Suppressor macrophage (primary cell): ENCODE measurements at places on chromosomes 16 and 17.

DNA sequence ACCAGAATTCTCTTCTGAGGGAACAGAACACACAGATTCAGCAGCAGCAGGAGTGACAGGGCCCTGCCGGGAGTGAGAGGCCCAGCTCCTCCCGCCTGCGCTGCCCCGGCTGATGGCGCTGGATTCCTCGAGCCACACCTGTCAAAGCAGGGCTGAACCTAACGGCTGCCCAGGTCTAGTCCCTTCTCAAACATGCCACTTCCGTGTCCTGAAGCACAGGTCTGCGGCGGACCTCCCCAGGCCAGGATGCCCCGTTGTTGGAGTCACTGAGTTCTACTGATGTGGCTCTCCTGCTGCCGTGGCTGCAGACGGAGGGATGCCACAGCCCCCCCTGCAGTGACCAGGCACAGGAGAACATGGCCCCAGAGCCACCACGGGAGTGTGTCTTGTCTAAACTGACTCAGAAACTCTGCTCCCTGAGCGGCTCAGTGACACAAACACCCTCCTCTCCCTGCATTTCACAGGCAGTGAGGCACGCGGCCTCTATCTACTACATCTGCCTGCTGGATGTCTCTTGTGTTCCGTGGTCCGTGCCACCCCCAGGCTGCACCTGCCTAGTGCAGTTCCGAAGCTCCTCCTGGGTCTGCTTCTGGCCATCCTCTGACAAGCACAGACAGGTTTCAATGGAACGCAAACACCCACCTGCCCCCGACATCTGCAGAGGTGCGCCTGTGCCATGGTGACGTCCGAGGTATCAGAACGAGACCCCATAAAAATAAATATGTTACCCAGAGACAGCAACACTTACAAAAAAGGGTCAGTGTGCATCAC lies 44.7 kb upstream of the DNAH17 start:
- no peak for DNase-seq

GRCh38 chr16:79261944-79262552 lies 338.5 kb downstream of the MAF start:
- no peak for DNase-seq

DNA sequence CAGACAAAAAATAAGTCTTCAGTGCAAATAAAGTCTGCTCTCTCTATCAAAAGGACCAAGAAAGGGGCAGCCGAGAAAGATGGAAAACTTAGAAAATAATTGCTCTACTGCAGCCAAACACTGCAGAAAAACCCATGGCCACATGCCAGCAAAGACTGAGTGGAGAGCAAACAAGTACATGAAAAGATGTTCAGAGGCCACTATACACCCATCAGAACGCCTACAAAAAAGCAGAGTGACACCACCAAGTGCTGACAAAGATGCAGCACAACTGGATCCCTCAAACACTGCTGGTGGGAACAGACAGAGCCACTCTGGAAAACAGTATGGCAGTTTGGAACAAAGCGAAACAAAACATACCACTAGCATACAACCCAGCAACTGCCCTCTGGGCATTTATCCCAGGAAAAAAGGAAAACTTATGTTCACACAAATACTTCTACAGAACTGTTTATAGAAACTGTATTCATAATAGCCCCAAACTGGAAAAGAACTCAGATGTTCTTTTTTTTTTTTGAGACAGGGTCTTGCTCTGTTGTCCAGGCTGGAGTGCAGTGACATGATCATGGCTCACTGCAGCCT lies 36.7 kb downstream of the KIAA0753 start:
- no peak for DNase-seq

- DNase-seq: peak; percentile 79
Observed at GRCh38 chr16:81823111-81823510, 44.0 kb downstream of the PLCG2 start.

DNA sequence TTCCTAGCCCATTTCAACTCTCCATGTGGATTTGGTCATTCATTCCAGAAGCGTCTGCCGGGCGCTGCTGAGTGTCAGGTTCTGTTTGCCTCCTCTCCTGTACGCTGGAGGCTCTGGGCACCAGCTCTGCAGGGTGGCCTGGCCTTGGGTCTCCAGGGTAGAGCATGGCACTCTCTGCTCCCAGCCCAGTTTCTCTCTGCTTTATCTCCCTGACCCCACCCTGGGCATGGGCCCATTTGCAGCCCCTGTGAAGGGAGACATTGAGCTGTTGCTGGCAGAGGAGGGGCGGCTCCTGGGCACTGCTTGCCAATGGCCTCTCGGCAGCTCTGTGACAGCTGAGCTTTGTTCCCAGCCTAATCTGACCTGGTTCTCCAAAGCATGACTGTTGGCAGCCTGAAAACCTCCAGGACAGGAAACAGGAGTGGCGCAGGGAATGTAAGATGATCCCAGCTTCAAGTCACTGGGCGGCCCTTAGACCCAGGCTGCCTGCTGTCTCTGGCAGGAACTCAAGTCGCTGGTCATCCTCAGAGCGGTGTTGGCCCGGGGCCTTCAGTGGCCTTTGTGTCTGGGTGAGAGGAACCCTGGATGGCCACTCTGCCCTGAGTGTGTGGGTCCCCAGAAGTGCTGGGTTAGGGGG lies 146.8 kb downstream of the SEC14L1 start:
- DNase-seq: no peak

GRCh38 chr16:85062323-85062722 lies 34.7 kb downstream of the KIAA0513 start:
- no peak for DNase-seq

DNA sequence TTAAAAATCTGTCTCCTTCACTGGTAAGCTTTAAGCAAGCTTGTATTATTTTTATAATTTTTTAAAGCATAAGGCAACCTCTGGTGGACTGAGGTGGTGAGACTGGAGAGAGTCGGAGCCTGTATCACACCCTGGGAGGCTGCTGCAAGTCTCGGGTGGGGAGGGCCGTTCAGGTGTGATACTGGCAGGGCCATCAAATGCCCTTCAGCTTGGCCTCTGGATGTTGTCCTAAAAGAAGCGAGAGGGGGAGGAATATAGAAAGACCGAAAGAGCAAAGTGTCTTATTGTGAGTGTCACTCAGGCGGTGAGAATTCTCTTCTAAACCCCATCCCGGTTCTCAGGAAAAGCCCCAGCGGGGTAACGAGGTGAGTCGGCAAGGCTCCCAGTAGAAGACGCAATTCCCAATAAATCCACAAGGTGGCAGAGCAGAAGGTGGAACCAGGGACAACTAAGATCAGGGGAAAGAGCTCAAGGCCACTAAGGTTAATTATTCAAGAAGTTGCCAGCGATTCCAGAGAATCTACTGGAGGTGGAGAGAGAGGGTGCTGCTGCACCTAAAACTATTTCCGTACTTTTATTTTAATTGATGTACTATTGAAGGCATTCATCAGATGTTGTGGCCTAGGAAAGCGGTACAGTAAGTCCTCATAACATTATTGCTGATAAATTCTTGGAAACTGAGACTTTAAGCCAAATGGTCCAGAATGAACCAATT lies 14.1 kb downstream of the C17orf67 start:
- peak; percentile 80 for DNase-seq

DNA sequence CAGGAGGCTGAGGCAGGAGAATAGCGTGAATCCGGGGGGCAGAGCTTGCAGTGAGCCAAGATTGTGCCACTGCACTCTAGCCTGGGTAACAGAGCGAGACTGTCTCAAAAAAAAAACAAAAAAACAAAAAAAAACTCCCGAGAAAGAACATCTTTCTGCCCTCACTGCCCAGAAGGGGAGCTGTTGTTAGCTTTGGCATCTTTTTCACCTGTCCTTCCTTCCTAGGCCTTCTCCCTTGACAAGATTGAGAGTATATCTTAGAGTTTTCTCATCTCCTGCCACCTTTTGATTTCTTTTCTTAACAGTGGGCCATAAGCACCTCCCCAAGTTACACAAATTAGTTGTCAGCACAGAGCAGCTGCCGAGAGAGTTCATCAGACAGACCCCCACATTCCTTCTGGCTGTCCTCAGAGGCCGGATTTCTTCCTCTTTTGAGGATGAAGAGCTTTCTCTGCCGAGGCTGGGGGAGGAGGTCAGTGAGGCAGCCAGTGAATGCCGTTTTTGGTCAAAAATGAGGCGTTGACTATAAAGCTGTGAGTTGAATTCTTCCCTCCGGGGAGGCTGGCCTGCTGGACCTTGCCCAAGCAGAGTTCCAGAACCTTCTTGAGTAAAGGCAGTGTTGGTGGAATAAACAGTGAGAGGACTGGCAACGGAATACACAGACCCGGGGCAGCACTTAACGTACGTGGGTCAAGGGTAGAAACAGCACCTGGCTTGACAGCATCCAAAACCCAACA lies 127.0 kb downstream of the ABCC6 start:
- DNase-seq: no peak

DNA sequence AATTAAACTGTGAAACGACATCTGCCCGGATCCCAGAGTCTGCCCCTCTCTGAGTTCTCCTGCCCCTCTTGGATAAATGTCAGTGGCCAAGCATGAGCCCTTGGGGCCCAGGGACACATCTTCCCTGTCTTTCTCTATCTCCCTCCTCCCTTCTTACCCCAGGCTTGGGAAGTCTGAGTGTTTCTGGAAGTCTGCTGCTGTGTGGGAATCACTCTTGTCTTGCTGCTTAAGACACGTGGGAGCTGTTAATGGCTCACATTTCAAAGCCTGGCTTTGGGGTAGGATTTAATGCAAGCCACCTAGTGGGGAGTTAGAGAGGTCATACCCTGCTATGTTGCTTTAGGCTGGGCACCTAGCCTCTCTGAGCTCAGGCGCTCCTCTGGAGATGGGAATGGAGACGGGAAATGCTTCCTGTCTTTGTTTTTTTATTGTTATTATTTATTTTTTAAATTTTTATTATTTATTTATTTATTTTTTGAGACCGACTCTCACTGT lies 218.5 kb upstream of the CIBAR2 start:
- DNase-seq: peak; percentile 76

- DNase-seq: no peak
Observed at GRCh38 chr16:8611886-8612600, 9.5 kb upstream of the METTL22 start.

DNA sequence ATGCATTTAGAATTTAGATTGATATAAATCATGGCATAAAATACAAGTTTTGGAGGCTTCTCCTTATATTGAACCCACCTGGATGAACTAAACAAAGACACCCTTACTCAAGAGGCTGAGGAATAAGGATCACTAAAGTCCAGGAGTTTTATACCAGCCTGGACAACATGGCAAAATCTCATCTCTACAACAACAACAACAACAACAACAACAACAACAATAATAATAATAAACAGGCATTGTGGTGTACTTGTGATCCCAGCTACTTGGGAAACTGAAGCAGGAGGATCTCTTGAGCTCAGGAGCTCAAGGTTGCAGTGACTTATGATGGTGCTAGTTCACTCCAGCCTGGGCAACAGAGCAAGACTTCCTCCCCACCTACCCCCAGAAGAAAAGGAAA lies 558.0 kb downstream of the TOX3 start:
- DNase-seq: no peak
